ENCODE measurements at places on chromosomes 5 and 9. TPM values are rescaled to one million over a fixed set of nuclear protein-coding genes. Genes with fewer than 3 reads are reported as not detected.

Gene KIF3A
- 13.2 TPM for total RNA-seq

Gene PLEKHG4B
- total RNA-seq = 44.3 TPM

Gene DMXL1
- total RNA-seq = 53.8 TPM

Gene SPINK6
- not detected for total RNA-seq

Gene GABRB2
- total RNA-seq = 0.20 TPM

Gene CER1
- total RNA-seq = 22.3 TPM

Gene CFAP90
- 0.35 TPM for total RNA-seq

DNA sequence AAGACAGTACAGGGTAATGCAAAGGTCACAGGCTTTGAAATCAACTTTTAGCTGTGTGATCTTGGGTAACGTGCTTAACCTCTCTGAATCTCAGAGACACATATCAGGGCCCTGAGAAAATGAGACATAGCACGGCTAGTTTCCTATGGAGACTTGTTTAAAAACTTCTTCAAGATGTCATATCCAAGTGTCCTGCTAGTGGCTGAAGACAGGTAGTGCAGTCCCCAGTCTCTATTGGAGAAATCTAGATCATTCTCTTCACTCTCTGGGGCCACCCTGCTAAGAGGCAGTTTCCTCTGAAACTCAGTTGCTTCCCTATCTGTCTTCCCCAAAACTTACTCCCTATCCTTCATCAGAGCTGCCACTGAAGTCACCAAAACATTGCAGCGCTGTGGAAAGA is 30.3 kb upstream of the GRXCR2 start:
- DNase-seq = no peak

DNA sequence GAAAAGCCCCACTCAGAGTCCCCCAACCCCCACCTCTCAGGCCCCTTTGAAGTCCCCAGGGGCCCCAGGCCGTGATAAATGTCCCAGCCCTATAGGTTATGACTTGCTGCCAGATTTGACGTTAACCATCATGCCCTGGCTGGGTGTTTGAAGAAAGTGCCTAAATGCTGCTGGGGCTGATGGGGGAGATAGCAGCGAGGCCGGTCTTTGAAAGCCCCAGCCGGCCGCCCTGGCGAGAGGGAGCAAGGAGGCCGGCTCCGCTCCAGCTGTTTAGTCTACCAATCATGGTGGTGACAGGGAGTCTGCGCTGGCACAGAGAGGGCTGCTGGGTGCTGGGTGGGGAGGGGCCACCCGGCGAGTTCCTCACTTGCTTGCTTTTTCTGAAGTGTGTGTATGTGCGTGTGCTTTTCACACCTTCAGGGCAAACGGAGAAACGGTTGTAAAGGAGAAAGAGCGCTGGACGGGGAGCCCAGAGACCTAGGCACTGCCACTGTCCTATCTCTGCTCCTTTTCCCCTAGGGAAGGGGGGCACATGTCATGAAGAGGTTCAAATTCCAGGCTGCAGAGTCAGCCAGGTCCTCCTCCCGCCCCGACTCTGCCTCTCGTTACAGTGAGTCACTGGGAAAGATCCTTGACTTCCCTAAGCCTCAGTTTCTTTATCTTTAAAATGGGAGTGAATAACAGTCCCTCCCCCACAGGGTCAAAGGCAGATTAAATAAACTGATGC is 126.1 kb upstream of the HAND1 start:
- peak; percentile 46 for DNase-seq

DNA sequence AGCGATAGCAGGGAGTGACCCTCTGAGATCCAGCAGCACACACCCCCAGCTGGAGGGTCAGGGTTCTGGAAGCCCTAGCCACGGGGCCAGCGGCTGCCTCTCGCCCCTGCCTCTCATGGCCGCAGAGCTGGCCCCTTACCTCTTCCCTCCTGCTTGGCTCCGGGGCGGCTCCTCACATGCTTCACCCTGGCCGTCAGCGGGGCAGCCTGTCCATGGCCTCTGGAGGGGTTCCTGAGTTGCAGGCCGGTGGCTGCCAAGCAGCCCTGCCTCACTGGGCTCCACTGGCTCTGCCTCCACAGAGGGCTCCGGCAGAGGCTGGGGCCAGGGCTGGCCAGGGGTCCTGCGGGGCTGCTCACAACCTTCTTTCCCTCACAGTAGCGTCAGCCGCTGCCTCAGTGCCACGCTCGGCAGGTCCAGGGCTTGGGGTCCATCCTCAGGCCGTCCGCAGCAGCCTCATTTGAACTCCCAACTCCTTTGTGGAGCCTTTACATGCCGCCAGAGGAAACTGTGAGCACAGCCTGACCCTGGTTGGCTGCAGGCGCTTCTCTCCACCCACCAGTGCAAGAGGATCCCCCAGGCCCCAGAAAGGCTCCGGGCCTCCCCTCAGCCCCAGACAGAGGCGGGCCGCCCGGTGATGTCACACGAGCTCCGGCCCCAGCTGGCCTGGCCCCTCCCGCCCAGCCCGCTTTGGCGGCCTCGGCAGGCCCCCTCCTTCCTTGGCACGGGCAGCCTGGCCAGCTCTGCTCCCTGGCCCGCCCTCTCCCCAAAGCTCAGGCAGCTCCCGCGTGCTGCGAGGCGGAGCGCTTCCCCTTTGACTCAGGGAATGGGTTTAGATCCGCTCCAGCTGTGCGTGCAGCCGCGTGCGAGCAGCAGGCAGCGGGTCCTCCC is at the start of gene ANGPTL2:
ANGPTL2 (minus strand) TSS at position 460 of the 888 bp plus-strand sequence. CDS start 13,904 bp downstream, outside the sequence.
- peak; percentile 97 for DNase-seq

- DNase-seq = no peak
Measured at GRCh38 chr9:14616188-14616982, 76.8 kb downstream of the ZDHHC21 start.

DNA sequence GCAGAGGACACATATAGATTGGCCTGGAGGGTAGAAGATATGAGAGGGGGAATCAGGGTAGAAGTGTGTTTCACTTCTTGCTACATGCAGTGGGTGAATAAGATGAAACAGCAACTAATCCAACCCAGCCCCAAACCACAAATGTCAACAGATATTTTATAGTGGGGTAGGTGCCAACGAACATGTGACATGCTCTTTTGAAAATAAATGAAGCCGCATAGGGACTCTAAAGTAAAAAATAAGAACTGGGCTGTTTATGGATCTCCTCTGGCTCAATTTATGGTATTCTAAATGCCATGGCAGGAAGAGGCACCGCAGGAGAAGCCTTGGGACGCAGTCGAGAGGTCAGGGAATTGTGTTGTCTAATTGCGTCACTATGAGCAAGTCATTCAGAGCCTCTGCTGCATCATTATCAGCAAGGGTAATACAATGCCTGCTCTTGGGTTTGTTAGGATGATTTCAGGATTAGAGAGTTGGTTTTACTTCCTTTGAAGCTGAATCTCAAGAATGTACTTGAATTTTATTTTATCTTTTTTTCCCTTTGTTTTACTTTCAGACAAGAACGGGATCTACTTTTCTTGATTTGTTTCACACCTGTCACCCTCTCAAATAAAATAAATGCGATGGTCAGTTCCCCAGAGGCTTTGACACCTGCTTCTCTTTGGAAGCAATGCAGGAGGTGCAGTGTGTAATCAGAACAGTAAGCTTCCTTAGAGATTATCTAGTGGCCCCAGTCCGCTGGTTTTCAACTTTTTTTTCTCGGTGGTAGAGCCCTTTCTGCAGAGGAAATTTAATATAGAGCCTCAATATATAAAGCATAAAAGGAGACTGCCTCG is 375.6 kb upstream of the CLINT1 start:
- no peak for DNase-seq

DNA sequence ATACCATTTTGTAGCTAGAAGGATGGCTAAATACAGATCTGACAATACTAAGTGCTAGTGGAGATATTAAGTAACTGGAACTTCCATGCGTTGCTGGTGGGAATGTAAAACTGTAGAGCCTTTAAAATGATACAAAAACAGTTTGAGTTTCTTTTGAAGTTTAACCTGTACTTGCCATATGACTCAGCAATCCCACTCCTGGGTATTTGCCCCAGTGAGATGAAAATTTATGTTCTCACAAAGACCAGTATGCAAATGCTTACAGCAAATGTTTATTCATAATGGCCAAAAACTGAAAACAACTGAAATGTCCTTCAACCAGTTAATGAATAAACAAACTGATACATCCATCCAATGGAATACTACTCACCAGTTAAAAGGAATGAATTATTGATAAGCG is 137.3 kb downstream of the SLC12A2 start:
- DNase-seq = no peak

- no peak for DNase-seq
Measured at GRCh38 chr5:107476783-107477182, 194.0 kb downstream of the EFNA5 start.

DNA sequence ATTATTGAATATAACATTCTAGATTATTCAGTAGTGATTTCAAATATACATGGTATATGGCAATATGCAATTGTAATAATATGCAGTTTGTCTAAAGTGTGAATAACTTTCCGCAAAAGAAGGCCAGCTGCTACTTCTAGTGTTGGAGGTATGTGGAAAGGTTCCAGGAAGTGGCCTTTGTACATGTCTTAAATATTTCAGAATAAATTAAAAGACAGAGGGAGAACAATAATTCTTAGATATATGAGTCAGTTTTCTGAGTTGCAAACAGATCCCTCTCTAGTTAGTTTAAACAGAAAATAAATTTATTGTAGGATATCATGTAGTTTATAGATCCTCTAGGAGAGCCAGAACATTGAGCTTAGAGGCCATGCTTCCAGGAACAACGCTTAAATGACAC is 210.8 kb upstream of the ELL2 start:
- DNase-seq = no peak

DNA sequence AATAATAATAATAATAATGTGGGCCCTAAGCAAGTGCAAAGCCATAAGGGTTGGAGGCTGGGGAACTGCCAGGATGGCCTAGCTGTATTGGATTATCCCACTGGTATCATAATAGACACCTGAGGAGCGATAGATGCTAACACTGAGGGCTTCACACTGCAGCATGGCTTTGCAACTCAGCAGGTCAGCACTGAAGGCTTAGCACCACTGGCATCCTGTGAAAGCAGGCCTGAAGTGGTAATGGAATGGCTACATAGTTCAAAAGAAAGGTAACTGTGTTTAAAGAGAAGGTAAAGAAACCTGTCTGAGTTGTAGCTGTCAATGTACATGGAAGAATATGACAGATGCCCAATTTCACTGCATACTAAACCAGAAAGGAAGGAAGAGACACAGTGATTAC is 359.0 kb downstream of the OSTF1 start:
- no peak for DNase-seq

DNA sequence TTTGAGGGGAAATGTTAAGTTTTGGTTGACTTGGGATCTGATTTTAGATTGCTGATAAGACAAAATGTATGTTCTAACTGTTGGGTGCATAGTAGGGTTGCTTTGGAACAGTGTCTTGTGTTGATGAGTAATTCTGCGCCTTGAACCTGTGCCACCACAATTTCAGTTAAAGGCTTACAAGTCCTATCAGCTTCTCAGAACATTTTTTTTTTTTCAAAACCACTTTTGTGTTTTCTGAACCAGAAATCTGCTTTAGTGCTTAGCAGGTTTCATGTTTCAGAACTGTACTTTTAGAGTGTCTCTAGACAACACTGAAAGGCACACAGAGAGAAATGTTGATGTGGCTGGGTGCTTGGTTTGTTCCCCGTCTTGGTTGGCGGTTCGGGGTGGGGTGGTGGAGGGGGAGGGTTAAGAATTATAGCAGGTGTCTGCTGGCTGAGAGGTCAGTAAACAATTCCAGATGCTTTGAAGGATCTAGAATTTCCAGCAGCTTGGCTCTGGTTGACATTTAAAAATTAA is 84.6 kb downstream of the ANKRD55 start:
- no peak for DNase-seq

GRCh38 chr5:33343676-33344327 is 97.0 kb upstream of the TARS1 start:
- no peak for DNase-seq

GRCh38 chr5:32865475-32865874 is 154.4 kb downstream of the NPR3 start:
- DNase-seq = no peak

DNA sequence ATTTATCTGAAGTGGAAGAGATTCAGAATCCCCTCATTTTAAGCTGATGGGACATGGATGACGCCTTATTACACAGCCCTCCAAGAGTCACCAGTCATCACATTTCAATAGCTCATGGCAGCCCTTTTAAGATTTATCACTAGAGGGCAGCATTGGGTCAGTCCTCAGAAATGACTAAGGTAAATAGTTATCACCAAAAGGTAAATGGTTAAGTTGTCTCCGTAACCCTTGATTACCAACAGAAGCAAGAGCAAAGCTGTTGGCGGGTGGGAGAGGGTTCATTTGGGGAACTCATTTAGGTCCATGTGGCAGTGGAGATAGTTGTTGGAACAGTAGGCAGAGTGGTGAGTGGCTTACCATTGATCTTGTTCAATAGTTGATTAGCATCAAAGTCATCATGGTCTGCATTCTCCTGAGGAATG is 12.0 kb upstream of the C9 start:
- peak; percentile 47 for DNase-seq

GRCh38 chr5:139474890-139475791 is 4.3 kb downstream of the SMIM33 start:
- no peak for DNase-seq

DNA sequence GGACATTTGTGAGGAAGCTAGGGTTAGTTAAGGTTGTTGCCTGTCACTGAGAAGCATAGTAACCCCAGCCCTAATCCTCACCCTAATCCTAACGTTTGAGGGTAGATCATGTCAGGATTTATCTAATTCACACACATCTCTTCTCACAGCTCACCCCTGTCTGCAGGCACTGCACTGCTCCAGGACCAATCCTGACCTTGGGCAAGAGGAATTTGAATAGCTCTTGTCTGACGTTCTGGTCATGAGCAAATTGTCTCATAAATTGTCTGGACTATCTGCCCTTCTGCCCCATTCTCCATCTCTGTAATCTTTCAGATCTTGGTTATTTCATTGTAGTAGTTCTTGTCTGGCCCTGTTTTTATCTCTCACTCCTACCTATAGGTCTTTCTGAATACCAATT is 18.7 kb downstream of the CRHBP start:
- no peak for DNase-seq

- DNase-seq = no peak
Measured at GRCh38 chr9:91677822-91678436, 254.3 kb upstream of the NFIL3 start.

- no peak for DNase-seq
Measured at GRCh38 chr9:71608021-71608420, 160.3 kb downstream of the CEMIP2 start.

DNA sequence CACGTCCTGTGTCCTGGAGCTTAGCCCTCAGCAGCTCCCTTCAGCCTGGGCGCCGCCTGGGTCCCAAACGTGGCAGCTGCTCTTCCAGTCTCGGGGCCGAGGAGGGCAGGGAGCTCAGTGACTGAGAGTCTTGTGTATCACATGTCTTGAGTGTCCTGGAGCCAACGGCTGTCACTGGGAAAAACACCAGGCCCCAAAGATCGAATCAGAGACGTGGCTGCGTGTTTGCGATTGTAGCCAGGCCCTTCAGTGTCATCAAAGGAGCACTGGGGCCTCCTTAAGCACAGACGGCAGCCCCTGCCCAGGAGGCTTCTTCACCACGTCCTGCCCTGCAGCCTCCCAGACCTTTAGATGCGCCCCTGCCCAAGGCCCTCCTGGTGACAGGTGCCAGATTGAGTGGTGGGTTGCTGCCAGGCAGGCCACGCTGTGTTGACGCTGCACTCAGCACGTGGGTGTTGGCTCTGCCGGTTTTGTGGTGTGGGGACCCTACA is 5.7 kb upstream of the EXOC3 start:
- peak; percentile 10 for DNase-seq

All from H9 (cell line).